ENCODE measurements at places on chromosomes 3 and 15.

GRCh38 chr3:159852821-159853505 lies 135.7 kb upstream of the IL12A start:
- no peak for DNase-seq

- DNase-seq: no peak
Observed at GRCh38 chr3:171415070-171415469, 45.1 kb downstream of the TNIK start.

- DNase-seq: no peak
Observed at GRCh38 chr3:22284559-22284958, 533.5 kb upstream of the ZNF385D start.

DNA sequence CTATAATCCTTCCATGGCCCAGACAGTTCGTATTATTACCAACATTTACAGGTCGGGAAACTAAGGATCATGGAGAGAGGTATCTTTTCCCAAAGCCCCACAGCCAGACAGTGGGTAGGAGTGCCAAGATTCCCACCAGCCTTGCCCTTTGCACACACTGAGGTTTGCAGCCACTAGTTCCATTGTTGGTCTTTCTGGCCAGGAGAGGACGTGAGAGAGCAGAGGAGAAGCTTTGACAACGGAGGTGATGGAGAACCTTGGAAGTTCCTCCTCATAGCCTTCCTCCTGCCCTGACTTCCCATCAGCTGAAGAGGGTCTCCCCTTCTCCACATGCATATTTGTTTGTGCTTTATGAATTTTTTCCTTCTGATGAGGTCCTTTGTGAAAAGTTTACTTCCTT lies 50.5 kb upstream of the PLCL2 start:
- DNase-seq: no peak
